Stimulated activated CD4-positive, alpha-beta T cell treated with anti-CD3 and anti-CD28 coated beads, TNF-alpha, amount 100 ng/mL, for 1 hour (primary cell): ENCODE measurements at places on chromosomes 3 and 15.
A peak's percentile ranks its signal among the peaks of the same experiment; 100 is the strongest.

- DNase-seq = no peak
Observed at GRCh38 chr15:78249131-78249530, 14.8 kb upstream of the ACSBG1 start.

DNA sequence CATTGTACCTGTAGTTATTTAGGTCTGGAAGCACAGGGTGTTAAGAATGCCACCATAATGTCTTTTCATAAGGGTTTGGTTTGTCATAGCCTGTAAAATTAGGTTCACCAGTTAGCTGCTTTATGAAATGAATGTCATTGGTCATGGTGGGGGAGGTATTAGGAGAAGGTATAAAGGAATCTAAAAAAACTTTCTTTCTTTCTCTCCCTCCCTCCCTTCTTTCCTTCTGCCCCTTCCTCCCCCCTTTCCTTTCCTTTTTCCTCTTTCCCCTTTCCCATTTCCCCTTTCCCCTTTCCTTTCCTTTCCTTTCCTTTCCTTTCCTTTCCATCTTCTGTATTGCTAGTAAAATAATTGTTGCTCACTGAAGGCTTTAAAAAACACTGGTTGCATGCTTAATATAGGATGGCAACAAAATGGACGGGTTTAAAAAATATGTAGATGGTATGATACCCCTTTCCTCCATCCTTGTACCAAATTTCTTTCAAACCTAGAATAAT lies 9.6 kb downstream of the ATP2C1 start:
- no peak for DNase-seq

GRCh38 chr3:52174896-52175295 lies 20.7 kb upstream of the POC1A start:
- DNase-seq = no peak

GRCh38 chr3:51389423-51390183 lies 1.5 kb upstream of the RBM15B start:
- DNase-seq = peak; percentile 12

DNA sequence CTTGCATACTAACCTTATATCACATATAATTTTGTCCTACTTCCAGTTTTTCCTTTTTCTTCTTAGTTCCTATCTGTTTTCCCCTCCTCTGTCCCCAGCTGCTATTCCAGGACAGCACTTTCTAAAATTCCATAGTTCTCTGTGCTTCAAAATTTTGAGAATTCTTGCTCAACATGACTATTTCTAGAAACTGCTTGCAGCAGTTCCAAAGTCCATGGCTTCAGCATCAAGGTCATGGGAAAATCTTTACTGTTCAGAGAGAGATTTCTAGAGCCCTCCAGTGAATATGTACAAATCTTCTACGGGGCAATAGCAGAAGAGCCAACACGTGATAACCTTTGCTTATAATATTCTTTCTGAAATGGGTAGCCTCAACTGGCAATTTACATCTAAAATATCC lies 76.1 kb upstream of the PHLDB2 start:
- no peak for DNase-seq

- DNase-seq = no peak
Observed at GRCh38 chr3:194304186-194304917, 46.8 kb downstream of the CPN2 start.

- no peak for DNase-seq
Observed at GRCh38 chr15:93428150-93428549, 339.1 kb upstream of the RGMA start.

DNA sequence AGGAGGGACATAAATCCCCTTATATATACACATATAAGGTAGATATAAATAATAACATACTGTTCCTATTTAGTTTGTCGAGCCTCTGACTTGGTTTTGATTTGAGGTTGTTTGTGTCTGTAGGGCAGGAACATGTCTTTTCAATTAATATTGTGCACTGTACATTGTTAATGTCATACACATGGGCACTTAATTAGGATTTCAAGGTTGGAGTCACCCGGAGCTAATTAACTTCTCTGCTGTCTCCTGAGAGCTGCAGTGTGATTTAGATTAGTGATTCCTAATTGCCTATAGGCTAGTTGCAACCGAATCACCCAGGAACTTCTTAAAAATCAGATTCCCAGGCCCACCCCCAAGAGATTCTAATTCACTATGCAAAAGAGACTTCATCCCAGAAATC lies 50.4 kb upstream of the FILIP1L start:
- no peak for DNase-seq

GRCh38 chr3:112781599-112781998 lies 65.1 kb downstream of the CD200R1L start:
- DNase-seq = no peak

- no peak for DNase-seq
Observed at GRCh38 chr3:80000022-80000421, 232.2 kb upstream of the ROBO1 start.
